ENCODE measurements at places on chromosomes 2 and 18.

DNA sequence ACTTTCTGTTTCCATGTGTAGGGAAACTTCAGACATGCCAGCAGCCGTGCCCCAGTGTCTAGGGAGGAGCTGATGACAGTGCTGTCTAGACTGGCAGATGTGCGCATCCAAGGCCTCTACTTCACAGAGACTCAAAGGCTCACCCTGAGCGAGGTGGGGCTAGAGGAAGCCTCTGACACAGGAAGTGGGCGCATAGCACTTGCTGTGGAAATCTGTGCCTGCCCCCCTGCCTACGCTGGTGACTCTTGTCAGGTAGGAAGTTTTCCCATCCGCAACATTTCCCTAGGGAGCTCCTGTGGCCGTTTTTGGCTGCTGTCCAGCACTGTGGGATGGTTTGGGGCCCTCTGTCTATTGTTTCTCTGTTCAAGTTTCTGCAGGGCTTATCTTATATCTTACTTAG is 143.1 kb upstream of the TTC39C start:
- peak; percentile 88 for DNase-seq

- DNase-seq, result no peak
Observed at GRCh38 chr2:30871980-30872789, 64.9 kb upstream of the CAPN13 start.

DNA sequence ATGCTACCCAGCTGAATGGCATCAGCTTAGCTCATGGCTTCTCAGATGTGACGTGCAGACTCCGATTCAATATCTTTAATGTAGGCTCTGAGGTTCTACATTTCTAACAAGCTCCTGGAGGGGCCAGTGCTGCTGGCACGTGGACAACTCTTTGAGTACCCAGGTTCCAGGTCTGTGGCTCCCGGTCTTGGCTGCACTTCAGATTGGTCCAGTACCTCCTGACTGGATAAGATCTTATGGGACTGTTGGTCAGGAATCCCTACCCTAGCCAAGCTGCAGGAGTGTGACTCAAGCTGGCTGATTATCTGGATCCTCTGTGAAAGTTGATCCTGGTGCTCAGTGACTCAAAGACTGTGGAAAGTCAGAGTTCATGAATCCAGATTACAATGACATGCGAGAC is 222.1 kb downstream of the ANKRD30B start:
- no peak for DNase-seq

GRCh38 chr2:15155959-15156574 is 405.1 kb downstream of the NBAS start:
- DNase-seq, result no peak

- DNase-seq, result no peak
Observed at GRCh38 chr2:60484133-60484645, 69.3 kb downstream of the BCL11A start.

- no peak for DNase-seq
Observed at GRCh38 chr2:188813315-188813714, 160.9 kb upstream of the COL3A1 start.

- DNase-seq, result no peak
Observed at GRCh38 chr18:55559739-55560138, 28.3 kb downstream of the TCF4 start.

DNA sequence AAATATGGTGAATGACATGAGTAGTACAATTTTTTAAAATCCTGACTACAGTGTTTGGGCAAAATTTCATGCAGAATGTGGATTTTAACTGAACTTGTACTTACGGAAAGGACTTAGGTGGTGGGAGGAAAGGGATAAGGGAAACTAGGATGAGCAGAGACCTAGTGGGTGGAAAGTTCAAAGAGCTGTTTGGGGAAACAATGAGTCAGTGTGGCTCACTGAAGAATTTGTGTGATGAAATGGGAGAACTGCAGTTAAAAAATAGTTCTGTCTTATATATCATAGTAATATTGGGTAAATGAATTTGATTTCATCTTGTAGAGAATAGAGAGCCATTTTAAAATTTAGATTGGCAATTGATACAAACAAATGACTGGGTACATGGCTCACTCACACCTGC is 220.1 kb upstream of the CTAGE1 start:
- DNase-seq, result no peak

GRCh38 chr2:42138163-42139015 is 30.8 kb upstream of the EML4 start:
- DNase-seq, result no peak

GRCh38 chr2:13522917-13523821 is 806.4 kb downstream of the TRIB2 start:
- no peak for DNase-seq

GRCh38 chr2:119694845-119695521 is 16.0 kb downstream of the TMEM177 start:
- no peak for DNase-seq

DNA sequence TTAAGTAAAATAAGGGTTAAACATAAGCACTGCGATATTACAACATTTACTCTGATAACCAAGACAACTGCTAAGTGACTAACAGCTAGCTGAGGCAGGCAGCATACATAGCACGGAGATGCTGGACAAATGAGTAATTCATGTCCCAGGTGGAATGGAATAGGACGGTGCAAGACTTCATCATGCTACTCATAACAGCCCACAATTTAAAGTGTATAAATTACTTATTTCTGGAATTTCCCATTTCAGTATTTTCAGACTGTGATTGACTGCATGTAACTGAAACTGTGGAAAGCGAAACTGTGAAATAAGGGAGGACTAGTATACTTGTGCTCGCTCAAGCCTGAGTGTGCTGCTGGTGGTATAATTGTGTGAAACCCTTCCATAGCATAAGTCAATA is 12.9 kb downstream of the IER3IP1 start:
- DNase-seq, result no peak

- no peak for DNase-seq
Observed at GRCh38 chr2:44560352-44560751, 198.6 kb downstream of the CAMKMT start.

- DNase-seq, result no peak
Observed at GRCh38 chr18:23131693-23132319, 3.5 kb upstream of the CABLES1 start.

DNA sequence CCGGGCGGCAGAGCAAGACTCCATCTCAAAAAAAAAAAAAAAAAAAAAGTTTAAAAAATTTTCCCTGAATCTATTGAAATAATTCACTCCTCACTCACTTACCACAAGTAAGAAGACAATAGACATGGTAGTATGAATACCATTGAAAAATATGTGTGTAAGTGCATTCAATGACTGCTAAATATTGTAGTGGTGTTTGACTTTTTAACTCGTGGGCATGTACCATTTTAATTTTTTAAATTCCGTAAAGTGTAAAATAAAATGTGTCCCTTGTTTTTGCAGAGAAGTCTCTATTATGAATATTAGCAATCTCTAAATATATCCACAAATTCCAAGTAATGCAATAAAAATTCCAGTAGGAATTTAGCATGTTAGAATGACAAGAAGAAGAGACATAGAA is 134.1 kb downstream of the COPS8 start:
- DNase-seq, result no peak

GRCh38 chr2:151483546-151483945 is 73.8 kb downstream of the RIF1 start:
- no peak for DNase-seq

DNA sequence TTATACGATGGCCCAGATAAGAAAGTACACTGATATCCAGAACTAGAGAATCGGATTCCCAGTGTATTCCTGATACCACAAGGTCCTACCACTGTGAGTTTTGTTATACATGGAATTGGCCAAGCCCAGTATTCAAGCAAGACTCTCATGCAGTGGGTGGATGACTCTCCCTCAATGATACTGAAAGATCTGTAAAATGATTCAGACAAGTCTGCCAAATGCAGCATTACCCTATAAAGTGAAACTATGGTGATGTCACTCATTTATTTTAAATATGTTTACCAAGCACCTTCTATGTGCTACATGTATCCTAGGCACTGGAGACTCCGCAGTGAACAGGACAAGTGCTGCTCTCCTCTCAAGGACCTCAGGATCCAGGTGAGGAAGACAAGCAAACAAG is 22.6 kb downstream of the MYO5B start:
- no peak for DNase-seq

GRCh38 chr2:158756976-158757375 is 38.1 kb upstream of the DAPL1 start:
- no peak for DNase-seq

DNA sequence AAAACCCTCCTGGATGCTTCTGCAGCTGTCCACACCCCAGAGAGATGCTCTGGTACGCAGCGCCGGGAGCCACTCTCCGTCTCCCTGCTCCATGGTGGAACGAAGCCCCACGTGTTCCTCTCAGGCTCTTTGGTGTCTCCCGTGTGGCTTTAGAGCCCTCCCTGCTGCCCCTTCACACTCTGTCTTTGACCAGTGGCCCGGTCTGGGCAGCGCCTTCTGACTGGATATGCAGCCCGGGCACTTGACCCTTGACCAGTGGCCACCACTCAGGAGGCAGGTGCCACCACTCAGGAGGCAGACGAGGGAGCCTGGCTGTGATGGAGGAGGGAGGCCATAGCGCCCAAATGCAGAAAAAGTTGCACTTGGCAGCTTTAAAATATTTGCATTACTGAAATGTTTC is 214.5 kb upstream of the SALL3 start:
- DNase-seq, result no peak

- no peak for DNase-seq
Observed at GRCh38 chr2:160392201-160392600, 101.4 kb downstream of the RBMS1 start.

DNA sequence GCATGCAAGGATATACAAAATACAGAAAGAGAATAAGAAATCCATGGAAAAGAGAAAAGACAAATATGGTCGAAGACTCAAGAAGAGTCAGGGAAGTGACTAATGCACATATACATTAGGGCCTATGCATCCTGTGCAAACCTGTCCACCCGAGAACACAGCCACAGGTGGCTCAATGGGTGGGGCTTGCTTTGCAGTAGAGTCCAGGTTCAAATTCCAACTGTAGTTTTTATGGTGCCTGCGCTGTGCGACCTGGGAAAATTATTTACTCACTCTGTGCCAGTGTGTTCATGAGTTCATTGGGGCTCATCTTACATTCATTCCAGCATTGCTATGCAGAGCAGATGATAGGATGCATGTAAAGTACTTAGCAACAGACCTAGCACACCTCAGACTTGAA is 244.7 kb downstream of the CTNNA2 start:
- no peak for DNase-seq

DNA sequence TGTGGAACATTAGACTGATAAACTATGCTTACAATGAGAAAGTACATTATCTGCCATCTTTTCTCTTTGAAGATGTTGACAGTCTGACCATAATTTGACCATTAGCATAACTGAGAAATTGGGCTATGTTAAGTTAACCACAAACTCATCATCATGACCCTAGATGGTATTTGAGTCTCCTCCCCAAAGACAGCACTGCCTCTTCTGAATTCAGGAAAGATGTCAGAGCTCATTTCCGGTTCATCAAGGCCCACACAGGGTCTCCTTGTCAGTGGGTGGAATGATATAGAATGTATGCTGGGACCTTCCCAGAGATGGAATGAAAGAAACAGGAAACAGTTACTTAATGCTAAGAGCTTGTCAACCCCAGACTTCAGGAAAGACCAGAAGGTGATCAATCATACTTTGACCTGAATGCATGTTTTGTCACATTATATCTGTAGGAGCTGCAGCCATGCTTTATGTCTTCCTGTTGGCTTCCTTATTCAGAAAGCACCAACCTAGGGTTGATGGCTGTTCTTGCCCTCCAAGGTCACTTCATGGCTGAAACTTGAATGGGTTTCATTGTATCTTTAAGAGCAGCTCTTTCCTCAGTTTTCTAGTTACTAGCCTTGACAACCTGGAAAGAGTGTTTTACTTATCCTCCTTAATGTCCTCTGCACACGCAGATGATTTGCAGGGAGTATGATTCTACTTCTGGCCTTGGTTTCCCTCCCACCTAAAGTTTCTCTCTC is 99.1 kb upstream of the NEUROD1 start:
- DNase-seq, result no peak

- no peak for DNase-seq
Observed at GRCh38 chr2:43367012-43367782, 140.8 kb upstream of the ZFP36L2 start.

DNA sequence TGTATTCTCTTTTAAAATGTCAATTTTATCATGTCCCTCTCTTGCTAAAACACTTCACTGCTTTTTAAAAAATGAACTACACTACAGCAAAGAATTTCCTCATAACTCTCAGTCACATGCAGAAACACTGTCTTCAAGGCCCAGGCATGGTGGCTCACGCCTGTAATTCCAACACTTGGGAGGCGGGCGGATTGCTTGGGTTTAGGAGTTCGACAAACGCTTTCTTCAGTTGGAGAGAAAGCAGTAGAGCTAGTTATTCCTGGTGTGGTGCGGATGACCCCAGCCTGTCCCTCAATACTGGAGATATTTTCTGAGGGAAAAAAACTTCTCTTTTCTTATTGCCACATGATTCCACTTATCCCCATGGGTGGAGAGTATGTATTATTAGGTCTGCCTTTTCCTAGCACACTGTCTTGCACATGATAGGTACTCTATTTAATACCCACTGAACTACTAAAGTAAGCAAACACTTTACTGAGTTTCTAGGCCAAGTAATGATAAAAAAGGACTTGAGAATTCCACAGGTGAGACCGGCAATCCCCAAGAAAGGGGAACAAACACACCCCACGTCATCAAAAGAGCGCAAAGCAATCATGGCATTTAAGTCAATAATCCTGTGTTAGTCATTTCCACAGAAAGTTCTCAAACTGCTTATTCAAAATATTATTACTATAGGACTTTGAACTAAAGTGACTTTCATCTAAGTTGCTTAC is 77.1 kb downstream of the SPIRE1 start:
- no peak for DNase-seq

- DNase-seq, result no peak
Observed at GRCh38 chr2:99543247-99543646, 53.4 kb upstream of the REV1 start.

- DNase-seq, result peak; percentile 41
Observed at GRCh38 chr2:98487806-98488189, 43.1 kb downstream of the INPP4A start.

DNA sequence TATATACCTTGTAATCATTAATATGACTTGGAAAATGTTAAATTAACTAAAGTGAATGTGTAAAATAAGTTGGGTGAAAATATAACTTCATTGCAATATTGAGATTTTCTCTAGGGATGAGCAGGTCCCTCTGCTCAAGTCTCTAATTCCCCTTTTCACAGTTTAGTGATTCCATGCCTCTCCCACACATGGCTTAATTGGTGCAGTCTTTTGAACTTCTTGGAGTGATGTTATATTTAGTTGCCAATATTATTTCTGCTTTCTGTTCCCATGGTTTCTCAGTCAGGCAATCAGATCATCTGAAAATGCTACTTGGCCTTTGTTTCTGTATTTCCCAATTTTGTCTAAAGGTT is 233.7 kb upstream of the SPOPL start:
- no peak for DNase-seq

- DNase-seq, result no peak
Observed at GRCh38 chr2:198499539-198499938, 695.1 kb downstream of the PLCL1 start.
